NB4 (cell line): ENCODE measurements at places on chromosomes 7 and 10.

- DNase-seq: peak; percentile 43
Observed at GRCh38 chr10:33334153-33334804, at the start of gene NRP1. TSS of gene NRP1 (minus strand) at chr10:33334667. CDS start at chr10:33334382, 285 bp downstream.

- DNase-seq: no peak
Observed at GRCh38 chr7:50687575-50688225, 95.0 kb downstream of the GRB10 start.

DNA sequence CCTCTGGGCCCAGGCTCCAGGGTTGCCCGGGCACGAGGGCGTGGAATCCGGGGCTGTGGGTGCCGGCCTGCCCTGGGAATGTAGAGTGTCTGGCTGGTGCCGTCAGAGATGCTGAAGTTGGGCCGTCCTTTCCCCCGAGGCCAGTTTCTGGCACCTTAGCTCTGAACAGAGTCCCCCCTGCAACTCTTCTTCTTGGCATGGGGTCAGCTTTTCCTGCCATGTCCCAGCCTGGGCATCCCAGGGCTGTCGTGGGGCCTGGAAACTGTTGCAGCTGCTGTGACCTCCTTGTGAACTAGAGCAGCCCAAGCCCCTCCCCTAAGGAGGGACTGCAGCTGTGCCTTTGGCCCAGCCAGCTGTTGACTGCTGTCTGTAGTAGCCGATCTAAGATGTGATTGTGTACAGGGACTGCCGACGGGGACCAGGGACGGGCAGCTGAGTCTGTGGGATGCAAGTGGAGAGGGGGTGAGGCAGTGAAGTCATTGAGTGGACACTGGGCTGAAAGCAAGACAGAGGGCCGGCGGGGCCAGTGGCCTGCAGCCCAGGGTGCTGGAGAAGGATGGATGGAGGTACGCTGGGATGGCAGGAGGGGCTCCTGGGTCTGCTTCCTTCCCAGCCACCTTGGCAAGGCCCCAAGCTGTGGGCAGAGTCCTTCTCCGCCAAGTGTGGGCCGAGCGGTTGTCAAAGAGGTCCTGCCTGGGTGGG is 35.8 kb downstream of the GBX1 start:
- no peak for DNase-seq

- DNase-seq: no peak
Observed at GRCh38 chr10:121614613-121615434, 16.6 kb upstream of the FGFR2 start.

- DNase-seq: no peak
Observed at GRCh38 chr7:4722960-4723630, 41.0 kb downstream of the FOXK1 start.

GRCh38 chr10:24480447-24480846 is 243.2 kb downstream of the ARHGAP21 start:
- no peak for DNase-seq

GRCh38 chr10:123868038-123869019 is 23.3 kb downstream of the CPXM2 start:
- no peak for DNase-seq

DNA sequence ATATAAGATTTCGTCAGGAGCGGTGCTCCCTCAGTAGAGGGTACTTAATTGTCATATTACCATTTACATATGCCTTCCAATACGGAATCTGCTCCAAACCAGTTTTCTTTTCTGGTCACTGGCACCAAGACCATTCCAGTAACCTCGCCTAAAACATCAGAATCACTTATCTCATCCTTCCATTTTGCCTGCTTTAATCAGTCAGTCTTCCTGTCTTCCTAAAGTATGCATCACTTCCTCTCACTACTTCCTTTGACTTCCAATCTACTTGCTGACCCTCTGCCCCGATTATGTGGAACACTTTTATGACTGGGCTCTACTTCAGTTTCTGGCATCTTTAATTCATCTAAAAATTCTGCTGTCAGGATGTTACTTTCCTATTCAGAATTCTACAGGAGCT is 33.5 kb downstream of the CUL2 start:
- no peak for DNase-seq

DNA sequence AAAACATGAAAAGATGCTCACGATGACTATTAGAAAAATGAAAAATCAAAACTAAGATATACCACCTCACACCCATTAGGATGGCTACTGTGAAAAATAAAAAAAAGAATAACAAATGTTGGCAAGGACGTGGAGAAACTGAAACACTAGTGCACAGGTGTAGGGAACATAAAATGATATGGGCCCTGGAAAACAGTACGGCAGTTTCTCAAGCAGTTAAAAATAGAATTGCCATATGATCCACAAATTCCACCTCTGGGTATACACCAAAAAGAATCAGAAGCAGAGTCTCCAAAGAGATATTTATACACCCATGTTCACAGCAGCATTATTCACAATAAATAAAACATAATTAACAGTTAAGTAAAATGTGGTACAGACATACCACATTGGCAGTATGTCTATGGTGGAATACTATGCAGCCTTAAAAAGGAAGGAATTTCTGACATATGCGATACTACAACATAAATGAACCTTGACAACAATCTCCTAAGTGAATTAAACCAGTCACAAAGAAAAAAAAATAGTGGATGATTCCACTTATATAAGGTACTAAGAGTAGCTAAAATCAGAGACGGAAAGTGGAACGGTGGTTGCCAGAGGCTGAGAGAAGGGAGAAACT is 69.7 kb downstream of the KMT2C start:
- no peak for DNase-seq

DNA sequence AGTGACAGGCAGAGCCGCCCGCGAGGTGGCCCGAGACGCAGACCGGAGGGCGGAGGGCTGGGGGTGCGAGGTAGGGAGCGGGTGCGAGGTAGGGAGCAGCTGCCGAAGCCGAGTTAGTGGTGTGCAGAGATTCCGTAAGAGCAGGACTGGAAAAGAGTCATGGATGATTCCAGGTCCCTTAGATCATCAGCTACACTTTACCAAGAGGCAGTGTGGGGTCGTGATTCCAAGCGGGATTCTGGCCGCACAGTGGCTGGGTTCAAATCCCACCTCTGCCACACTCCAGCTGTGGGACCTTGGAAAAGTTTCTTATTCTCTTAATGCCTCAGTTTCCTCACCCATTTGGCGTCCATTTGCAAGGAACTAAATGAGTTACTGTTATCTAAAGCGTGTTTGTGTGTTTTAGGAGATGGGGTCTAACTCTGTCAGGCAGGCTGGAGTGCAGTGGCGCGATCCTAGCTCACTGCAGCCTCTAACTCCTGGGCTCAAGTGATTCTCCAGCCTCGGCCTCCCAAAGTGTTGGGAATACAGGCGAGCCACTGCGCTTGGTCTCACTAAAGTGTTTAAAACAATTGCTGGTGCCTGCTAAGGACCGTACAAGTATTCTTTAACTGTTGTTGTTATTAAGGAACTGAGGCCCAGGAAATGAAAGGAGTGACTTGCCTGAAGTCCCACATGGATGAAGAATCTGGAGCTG is 1.1 kb downstream of the NDUFB2 start:
- DNase-seq: no peak

DNA sequence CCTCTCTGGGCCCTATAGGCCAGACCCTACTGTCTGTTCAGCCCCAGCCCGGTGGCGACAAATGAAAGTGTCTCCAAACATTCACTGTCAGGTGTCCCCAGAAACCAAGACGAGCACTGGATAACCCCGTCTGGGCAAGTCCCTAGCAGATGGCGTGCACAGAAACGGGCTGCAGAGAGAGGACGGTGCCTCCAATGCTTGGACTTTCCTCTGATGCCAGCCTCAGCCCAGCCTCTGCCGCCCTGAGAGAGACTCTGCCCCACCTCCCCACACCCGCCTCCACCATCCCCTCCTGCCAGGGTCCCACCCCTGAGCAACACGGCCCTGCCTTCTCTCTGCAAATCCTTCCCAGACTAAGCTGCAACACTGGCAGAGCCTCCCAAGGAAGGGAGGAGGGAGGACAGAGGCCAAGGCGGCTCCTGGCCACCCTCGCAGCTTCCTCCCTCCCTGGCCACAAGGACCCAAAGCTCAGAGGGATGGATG is 7.4 kb upstream of the LFNG start:
- no peak for DNase-seq

DNA sequence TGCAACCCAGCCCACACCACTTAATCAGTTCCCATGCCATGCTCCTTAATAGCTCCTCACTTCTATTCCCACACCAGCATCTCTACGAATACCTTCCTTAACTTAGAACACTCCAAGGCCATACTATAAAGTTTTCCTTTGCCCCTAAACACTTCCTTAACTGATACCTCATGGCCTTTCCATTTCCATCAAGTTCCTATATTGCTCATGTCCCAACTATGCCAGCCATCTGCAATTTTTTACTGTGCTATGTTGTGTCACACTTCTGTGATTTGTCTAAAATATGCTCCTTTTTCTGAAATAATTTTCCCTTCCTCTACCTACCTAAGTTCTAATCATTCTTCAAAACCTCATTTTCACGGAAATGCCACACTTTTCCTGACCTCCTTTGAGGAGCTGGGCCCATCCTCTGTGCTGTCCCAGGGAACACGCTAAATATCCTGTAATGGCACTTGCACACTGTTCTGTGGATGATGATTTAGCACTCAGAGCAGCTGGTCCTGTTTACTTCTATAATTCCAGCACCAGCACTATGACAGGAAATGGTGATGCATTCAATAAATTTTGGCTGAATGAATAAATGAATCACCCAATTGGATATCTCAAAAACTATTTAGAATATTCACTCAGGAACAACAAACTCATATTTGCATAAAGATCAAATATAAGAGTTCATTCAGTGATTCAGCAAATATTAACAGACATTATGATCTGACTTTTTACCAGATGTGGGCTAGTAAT is 266.5 kb upstream of the HGF start:
- no peak for DNase-seq

GRCh38 chr7:5278766-5279165 is 4.0 kb upstream of the SLC29A4 start:
- no peak for DNase-seq

DNA sequence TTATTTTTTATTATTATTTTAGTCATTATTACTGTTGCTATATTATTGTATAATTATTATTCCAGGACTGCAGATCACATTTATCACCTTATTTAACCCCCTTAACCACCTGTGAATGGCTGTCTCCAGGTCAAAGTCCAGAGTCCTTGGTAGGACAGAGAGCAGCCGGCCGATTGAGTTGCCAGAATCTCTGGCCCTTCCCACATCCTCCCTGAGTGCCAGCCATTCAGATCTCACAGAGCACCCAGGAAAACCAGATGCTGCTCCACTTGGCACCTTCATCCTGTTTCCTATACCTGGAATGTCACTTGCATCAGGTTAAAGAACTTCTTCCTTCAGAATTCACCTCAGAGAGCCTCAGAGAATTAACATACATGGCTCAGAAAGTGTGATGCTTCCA is 101.1 kb downstream of the ELAPOR2 start:
- DNase-seq: no peak

DNA sequence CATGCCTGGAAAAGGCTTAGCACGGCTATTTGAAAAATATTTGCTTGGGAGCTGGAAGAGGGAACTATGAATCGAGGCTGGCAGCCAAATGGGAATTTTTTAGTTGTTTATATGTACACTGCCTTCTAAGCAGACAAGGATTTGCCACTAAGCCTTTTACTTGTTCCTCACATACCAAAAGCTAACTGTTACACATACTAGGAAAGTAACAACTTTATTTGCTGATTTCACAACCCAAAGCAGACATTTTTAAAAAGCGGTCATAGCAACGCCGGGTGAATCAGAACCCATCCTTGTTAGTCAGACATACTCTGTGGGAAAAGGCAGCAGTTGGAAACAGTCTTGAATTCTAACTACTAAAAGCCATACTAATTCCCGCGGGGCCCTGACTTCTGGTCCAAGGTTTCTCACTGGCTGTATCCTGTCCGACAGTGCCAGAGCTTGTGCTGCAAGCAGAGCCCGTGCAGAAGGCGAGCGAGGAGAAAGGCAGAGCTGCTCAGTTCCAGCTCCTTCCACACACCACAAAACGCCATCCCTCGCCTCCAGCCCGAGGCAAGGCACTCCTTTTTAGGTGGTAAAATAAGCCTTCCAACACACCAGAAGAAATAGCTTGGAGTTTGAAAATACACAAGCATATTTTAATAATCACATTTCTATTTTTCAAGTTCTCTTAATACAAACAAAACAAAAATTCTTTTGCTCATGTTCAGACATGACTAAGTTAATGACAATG is 89.2 kb downstream of the RNF216 start:
- peak; percentile 55 for DNase-seq

GRCh38 chr7:75762350-75762917 is 9.6 kb downstream of the CCL26 start:
- DNase-seq: peak; percentile 82

DNA sequence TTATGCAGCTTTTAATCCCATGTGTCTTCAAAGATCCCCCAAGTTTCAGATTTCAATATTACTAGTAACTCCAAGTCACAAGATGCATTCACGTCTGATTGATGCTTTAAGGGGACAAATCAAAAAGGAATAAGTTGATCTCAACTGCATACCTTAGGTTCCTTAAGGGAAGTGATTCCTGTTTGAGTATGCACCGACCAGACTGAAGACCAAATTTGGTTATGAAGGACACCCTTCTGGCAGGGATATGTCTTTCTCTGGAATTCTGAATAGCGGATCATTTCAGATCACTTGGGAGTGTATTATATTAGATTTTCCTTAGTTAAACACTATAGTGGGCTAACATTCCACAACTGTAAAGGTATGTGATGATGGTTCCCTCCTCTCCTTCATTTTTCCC is 4.3 kb downstream of the KIF5B start:
- DNase-seq: no peak

GRCh38 chr10:44809647-44810046 is 101.5 kb upstream of the TMEM72 start:
- DNase-seq: peak; percentile 12

- DNase-seq: no peak
Observed at GRCh38 chr7:98810153-98810802, 59.5 kb downstream of the TMEM130 start.

DNA sequence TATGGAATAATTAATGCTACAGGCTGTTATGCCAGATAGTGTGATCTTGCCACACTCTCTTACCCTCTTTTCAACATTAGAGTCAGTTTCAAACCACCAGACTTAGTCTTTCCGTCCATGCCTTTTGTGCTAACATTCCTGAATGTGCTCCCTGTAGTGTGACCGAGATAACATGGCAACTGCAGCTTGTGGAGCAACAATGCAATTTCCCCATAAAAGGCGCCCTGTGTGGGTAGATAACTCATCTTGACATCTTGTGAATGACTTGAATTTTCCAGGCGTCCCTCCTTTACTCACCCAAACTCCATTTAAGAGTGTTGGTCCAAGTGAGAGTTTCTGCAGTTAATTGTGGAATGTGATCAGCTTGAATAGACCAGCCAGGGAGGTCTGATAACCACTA is 99.6 kb downstream of the DNAH11 start:
- no peak for DNase-seq

GRCh38 chr7:50660040-50660829 is 95.0 kb upstream of the DDC start:
- DNase-seq: peak; percentile 16
